NCI-H187 treated with DMSO at 0.1 percent for 48 hours (cell line): ENCODE measurements at places on chromosomes 4 and X.

DNA sequence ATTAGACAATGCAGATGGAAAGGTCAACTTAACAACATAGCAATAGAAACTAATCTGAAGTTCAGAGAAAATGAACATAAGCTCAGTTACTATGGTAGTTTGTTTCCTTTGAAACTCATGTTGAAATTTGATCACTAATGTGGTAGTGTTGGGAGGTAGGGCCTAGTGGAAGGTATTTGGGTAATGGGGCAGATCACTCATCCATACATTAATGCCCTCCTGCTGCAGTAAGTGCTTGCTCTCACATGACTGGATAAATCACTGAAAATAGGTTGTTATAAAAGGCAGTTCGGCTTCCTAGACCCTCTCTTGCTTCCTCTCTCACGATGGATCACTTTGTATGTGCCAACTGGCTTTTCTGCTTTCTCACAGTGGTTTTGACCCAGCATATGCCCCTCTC lies 567.4 kb upstream of the GALNT7 start:
- no peak for DNase-seq

DNA sequence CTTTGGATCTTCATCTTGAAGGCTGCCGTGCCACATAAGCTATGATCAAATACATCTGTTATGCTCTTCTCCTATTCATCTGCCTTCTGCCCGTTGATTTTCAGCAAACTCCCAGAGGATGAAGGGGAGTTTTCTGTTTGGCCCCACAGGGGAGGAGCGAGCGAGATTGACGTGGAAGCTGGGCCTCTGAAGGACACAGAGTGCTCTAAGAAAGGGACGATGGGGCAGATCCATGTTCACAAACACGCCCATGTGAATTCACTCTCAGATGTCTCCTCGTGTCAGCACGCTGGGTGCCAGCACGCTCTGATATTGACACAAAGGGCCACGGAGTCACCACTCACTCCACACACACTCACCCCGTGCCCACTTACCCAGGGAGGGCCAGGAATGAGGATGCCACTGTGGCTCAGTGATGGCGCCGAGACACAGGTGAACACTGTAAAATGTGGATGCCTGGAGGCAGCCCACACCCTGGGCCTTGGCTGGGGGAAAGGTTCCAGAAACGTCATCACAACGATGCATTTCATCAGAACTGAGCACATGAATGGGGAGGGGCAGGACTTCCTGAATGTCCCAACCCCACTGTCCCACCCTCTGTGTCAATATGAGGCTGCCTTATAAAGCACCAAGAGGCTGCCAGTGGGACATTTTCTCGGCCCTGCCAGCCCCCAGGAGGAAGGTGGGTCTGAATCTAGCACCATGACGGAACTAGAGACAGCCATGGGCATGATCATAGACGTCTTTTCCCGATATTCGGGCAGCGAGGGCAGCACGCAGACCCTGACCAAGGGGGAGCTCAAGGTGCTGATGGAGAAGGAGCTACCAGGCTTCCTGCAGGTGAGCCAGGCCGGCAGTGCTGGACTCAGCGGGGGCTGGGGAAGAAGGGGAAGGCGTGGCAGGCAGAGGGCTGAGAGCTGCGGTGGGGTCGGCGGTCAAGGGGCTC lies at the start of gene S100P:
TSS of gene S100P (plus strand) at position 648 of the 946 bp plus-strand sequence. CDS start at position 703, 55 bp downstream.
- DNase-seq: no peak

DNA sequence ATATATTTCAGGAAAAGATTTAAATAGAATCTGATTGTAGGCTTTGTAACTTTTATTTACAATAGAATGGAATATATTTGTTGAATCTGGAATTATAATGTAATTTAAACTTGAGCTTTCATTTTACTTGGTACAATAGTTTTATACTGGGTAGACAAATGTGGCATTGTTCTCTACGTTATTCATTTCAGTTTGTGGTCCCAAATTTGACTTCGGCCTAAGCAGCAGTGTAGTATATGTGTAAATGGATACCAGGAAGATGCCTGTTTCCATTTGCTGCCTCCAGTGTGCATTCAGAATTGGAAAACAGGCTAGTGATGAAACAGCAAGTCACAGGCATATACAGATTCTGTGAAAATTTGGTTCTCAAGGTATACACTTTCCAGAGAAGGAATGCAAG lies 77.8 kb downstream of the CLDN22 start:
- DNase-seq: no peak

GRCh38 chrX:15988661-15989603 lies 134.3 kb upstream of the AP1S2 start:
- no peak for DNase-seq

- no peak for DNase-seq
These were observed 53.1 kb downstream of the ARHGEF38 start for GRCh38 chr4:105605493-105605892.

GRCh38 chr4:124883632-124884031 lies 171.1 kb upstream of the ANKRD50 start:
- DNase-seq: no peak

- DNase-seq: no peak
These were observed 127.7 kb downstream of the SLC7A11 start for GRCh38 chr4:138114434-138114833.

GRCh38 chr4:8296491-8296890 lies 26.9 kb downstream of the HTRA3 start:
- no peak for DNase-seq

DNA sequence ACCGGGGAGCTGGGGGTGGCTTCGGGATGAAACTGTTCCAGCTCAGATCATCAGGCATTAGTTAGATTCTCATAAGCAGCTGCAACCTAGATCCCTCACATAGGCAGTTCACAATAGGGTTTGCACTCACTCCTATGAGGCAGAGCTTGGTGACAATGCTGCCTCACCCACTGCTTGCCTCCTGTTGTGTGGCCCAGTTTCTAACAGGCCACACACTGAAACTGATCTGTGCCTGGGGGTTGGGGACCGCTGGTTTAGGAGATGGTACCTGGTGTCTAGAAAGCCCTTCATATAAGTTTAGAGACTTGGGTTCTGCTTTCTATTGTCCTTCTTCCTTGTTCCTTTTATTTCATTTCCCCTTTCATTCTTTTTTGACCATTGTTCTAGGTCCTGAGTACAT lies 234.2 kb downstream of the FRAS1 start:
- no peak for DNase-seq

DNA sequence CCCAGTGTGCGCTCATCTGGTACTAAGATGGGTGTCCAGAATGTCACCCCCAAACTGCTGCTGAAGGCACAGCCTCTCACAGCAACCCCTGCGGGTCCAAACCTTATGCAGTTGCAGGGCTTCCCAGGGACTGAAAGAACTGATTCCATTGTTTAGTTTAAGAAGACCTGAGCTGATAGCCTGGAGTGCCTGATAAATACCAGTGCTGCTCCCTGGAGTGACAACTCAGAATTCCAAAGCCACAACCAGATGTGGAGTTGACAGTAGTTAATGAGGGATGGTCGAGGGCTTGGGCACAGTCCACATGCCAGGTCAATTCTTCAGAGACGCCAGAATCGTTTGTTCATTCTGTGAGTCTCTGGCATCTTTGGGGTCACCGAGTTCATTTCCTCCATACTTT lies 71.2 kb downstream of the LNX1 start:
- no peak for DNase-seq

DNA sequence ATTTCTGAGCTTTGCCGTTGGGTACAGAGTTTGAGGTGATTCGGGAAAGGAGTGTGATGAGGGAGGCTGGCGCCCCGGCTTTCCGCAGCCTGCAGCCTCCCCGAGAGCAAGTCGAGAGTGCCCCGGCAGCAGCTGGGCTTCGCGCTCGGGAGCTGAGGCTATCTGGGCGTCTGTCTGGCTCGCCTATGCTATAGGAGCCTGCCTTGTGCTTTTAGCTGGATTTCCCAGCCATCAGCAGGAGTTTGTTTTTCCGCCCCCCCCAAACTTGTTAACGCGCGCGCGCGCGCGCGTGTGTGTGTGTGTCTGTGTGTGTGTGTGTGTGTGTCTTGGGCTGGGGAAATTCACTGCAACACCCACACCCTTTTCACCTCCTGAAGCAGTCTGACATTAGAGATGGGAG lies 765 bp upstream of the DGKK start:
- DNase-seq: no peak

GRCh38 chrX:48165241-48165640 lies 31.4 kb downstream of the SSX5 start:
- no peak for DNase-seq

DNA sequence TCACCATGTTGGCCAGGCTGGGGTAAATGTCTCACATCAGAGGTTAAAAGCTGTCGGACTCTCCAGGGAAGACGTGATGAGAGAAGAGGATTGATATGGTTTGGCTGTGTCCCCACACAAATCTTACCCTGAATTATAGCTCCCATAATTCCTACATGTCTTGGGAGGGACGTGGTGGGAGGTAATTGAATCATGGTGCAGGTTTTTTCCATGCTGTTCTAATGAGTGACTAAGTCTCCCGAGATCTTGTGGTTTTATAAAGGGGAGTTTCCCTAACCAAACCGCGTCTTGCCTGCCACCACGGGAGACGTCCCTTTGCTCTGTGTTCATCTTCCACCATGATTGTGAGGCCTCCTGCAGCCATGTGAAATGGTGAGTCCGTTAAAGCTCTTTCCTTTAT lies 64.4 kb downstream of the ASMT start:
- no peak for DNase-seq

DNA sequence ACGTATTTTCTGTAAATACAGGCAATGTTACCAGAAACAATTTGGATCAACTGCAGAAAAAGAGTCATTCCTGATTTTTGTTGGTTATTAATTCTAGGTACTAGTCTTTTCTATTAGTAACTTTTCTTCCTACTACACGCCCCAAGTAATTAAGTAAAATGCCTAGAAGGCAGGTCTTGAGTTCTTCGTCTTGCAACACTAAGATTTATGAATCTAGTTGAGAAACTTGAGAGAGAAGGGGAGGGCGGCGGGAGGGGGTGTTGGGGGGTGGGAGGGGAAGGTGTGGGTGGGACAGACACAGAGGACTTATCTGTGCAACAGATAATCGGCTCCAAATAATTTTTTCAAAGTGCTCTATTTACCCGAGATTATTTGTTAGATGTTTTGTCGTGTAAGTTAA lies 3.0 kb downstream of the RAP2C start:
- DNase-seq: no peak

GRCh38 chr4:44646151-44646550 lies 5.3 kb downstream of the YIPF7 start:
- no peak for DNase-seq

- DNase-seq: no peak
These were observed 100.0 kb downstream of the TEX13A start for GRCh38 chrX:105120463-105120862.

DNA sequence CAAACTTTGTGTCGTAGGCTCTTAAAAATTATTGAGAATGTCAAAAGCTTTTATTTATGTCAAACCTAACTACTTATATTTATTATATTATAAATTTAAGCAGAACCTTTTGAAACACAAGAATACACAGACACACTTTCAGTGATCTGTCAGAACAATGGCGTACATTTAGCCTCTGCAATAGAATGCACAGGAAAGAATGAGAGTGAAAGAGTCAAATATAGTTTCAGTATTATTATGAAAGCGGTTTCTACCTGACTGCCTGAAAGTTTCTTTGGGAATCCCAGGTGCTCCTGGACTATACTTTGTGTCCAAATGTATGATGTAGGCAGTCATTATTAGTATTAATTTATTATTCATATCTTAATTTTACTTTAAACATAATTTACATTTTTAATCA lies 872.0 kb upstream of the AGA start:
- DNase-seq: no peak

DNA sequence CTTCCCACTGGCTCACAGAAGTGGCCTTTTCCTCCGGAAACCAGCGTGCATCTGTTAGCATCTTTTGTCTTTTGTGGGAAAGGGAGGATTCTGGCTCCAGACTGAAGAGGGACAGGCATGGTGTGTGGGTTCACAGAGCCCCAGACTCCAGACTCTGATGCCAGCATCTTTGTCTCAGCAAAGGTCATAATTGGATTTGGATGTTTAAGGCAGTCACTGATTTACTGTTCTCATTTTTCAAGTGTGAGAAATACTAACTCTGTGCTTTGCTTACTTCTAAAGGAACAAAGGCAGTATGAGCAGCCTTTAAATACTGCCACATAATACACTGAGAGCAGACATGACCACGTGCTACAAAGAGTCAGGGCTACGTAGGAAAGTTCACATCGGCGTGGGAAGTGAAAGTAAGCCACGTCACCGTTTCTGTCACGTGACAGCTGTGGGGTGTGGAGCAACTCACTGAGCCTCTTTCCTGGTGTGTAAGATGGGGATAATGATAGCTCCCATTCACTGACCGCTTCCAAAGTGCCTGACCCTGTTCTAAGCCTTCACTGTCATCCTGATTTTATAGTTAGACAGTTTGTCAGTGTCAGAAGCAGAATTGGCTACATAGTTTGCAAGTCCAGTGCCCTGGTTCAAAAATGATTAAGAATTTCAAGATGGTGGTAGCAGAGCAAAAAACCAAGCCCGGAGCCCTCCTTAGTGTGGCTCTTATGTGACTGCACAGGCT lies 24.8 kb upstream of the TMSB4X start:
- DNase-seq: no peak

DNA sequence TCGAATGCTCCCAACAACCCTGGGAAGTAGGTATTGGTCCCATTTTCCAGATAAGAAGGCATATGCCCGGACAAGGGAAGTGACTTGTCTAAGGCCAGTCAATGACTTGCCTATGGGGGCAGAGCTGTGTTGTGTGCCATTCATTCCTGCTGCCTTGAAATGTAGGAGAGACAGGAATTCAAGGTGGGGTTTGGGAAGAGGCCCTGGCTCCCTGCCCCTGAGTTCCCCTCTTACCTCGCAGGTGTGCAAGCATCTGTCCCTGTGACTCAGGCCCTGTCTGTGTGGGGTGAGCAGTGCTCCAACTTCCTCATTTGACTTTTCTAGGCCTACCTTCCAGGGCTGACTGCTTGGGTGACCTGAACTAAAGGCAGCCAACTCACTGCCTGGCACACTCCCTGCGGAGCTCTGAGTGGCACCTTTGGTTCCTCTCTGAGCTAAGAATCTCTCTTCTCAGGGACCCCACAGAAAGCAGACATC lies 5.1 kb downstream of the EFNB1 start:
- no peak for DNase-seq

DNA sequence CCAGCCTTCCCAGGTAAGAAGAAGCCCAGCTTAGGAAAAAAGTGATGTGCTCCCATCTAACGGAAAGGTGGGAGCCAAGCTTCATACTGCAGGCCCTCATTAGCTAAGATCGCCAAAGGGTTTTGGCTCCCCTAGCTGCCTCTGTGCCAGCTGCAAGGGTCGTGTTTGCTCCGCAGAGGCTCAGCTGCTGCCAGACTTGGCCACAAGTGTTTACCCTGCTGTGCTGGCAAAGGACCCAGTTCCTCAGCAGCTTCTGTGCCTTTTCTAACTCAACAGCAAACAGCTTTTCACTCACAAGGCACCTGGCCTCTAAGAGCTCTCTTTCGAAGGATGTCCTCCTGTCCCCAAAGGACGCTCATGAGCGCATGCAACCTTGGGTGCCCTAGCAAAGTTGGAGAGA lies 12.2 kb upstream of the VMA21 start:
- DNase-seq: no peak

DNA sequence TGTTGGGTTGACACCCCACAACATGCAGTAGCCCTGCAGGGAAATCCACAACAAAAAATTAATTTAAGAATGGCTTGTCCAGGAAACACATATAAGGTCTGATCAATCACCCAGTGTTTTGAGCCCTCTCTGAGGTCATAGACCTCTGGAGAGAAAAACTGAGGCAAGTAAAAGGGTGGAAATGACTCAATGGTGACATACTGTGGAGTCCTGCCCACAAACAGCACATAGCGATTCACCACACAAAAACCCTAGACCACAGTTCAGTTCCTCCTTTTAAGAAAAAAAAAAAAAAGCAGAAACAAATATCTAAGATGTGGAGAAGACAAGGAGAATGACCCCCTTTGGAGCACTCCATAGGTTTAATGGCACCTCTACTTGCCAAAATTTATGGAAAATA lies 2691.0 kb downstream of the PCDH7 start:
- DNase-seq: no peak

- no peak for DNase-seq
These were observed 6.6 kb downstream of the EVC start for GRCh38 chr4:5717449-5718158.
